ENCODE measurements at places on chromosomes 11 and 22.

DNA sequence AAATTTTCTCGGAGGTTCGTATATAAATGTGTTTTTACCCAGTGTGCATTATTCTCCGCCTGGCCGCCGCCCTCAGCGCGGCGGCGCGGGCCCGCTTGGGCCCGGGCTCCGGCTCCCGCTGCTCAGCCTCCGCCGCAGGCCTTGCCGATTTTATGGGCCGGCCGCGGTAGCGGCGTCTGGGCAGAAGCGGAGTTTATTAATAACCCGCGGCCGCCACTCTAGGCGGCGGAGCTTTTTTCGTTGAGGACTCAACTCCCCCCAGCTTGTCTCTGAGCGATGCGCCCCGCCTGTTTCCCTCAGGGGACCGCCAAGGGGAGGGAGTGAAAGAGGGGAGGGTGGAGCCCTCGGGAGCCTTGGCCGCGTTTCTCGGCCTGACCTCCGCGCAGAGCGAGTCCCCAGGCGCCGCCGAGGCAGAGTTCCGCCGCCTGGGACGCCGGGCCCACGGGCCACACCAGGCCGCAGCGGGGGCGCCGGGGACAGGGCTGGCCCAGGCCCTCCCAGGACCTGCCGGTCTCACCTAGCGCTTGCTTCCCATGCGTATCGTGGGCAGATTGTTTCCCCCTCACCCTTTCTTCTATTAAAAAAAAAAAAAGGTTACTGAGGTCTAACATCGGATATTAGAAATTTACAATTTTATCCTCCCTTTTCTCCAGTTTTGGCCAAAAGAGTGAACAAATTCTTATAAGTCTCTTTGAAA, 399 bp downstream of the ZNF143 start:
- peak; percentile 31 for DNase-seq

DNA sequence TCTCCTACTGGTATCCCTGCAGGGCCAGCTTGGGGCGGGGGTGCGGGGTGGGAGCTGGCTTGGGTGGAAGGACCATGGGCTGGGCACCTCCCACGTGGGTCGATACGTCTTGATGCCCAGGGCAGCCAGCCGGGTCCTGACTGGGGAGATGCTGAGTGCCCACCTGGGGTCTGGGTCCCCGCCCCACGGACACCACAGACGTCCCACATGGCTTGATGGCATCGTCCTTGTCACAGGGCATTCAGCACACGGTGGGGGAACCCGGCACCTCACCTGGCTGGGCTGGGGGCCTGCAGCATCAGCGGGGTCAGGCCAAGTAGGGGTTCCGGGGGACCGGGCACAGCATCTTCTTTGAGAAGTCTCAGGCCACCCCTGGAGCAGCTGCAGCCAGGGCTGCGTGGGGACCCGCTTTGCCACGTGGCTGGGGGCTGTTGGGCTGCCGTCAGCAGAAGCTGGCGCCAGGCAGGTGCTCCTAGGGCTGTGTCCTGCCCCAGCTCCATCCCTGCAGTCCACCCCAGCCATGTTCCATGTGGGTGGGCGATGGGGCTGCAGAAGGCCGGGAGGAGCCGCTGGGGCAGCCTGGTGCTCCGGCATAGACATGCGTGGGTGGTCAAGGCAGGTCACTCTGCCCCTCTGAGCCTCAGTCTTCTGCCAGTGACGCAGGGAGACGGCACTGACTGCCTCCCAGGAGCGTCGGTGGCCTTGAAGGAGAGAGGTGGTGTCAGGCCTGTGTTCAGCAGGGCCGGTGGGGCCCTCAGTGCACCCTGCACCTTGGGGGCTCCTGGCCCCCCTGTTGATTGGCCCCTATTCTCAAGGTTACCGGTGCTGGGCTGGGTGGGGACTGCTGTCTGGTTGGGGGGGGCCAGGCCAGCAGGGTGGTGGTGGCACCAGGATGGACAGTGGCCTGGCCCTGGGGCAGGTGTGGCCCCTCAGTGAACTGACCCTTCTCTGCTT, 8.4 kb downstream of the SELENOO start:
- no peak for DNase-seq

GRCh38 chr11:68311160-68312116, 953 bp upstream of the LRP5 start:
- DNase-seq, result no peak

DNA sequence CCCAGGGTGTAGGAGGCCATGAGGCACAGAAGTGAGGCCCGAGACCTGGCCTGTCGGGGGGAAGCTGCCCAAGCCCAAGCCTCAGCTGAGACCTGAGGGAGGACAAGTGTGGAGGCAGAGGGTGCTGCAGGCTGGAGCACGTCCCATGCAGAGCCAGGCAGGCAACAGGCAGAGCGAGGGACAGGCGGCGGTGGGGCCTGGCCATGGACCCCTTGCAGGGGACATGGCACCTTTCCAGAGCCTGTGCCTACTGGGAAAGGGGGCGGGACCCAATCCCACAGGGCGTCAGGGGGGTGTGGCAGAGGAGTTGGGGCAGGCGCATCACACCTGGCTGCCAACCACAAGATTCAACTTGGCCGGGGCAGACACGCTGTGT, 4.3 kb downstream of the TNNI2 start:
- no peak for DNase-seq

GRCh38 chr11:64714666-64715065, 8.3 kb downstream of the NRXN2 start:
- DNase-seq, result no peak

- no peak for DNase-seq
Measured at GRCh38 chr11:20070459-20070858, 89.8 kb downstream of the DBX1 start.

GRCh38 chr11:43686207-43686606, 5.7 kb downstream of the HSD17B12 start:
- DNase-seq, result no peak

- DNase-seq, result no peak
Measured at GRCh38 chr11:113091481-113091780, 130.2 kb downstream of the NCAM1 start.

GRCh38 chr11:100861212-100861611, 174.1 kb downstream of the ARHGAP42 start:
- DNase-seq, result no peak

DNA sequence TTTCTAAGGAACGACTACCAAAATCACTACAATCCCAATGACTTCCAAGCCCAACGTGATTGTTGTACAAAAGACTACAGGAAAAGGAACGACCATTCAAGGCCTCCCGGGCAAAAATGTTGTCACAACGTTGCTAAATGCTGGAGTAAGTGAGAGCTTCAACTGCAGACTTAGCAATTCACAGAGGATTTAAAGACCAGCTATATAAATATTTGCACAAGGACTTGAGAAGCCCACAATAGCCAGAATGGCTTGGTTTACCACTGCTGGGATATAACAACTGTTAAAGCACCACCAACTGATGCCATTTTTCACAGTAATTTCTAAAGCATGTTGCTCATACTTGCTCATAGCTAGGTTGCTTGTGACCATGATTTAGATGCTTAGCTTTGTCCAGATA, 78.3 kb downstream of the EMSY start:
- DNase-seq, result no peak

- DNase-seq, result no peak
Measured at GRCh38 chr22:43006016-43006505, 8.9 kb downstream of the PACSIN2 start.

- no peak for DNase-seq
Measured at GRCh38 chr11:66287889-66288670, 863 bp downstream of the YIF1A start.

Measured in cortex of kidney (tissue), 1 donor.